MM.1S (cell line): ENCODE measurements at places on chromosomes 1 and 21.

- no peak for DNase-seq
Measured at GRCh38 chr1:72547412-72547811, 265.1 kb upstream of the NEGR1 start.

- no peak for DNase-seq
Measured at GRCh38 chr1:30051777-30052176, 671.6 kb downstream of the MATN1 start.

GRCh38 chr1:84540759-84541158, 33.5 kb downstream of the CTBS start:
- DNase-seq = no peak

DNA sequence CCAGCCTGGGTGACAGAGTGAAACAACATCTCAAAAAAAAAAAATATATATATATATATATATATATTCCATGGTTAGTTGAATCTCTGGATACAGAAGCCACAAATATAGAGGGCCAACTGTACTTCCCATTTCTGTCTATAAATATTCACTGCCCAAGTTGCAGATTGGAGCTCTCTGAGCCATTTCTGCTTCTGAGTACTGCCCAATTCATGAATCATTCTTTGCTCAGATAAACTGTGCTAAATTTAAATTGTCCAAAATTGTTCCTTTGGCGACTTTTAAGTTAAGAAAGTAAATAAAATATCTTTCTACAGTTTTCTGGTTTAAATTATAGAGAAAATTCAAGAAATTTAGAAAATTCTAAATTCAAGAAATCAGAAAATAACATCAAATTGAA, 23.2 kb upstream of the C1orf146 start:
- no peak for DNase-seq

GRCh38 chr1:240424740-240425464, 187.1 kb downstream of the GREM2 start:
- no peak for DNase-seq

- DNase-seq = peak; percentile 4
Measured at GRCh38 chr21:15063081-15063813, 1.6 kb downstream of the NRIP1 start.

DNA sequence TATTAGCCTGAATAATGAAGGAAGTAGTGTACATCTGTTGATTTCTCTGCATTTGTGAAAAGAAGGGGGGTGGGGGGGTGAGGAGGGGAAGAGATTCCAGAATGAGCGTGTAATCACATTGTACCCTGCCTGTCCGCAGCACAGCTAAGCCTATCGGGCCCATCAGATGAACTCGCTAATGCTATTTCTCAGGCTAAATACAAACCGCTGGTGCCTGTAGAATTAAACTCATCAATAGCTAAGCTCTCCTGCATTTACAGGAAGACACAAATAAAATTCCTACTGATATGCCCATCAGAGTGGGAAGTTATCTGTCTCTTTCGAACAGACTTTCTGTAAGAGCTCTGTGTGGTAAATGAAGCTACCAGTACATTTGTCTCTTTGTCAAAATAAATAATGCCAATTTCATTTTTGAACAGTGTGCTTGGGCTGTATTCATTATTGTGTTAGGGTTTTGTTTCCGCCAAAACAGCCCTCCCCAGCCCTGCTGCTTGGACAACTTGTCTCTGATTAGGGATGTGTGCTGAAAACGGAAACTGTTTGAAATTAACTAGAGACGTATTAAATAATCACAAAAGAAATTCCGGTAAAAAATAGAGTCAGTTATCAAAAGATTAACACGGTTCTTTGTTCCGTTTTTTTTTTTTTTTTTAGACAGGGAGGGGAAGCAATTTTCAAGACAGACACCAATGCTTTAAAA, 305.4 kb downstream of the TTLL7 start:
- DNase-seq = no peak
